ENCODE measurements at places on chromosomes 7 and 10.

- DNase-seq = no peak
Observed at GRCh38 chr7:116249969-116250553, 39.7 kb downstream of the TES start.

GRCh38 chr7:157996359-157997079, 591.1 kb downstream of the PTPRN2 start:
- DNase-seq = no peak

DNA sequence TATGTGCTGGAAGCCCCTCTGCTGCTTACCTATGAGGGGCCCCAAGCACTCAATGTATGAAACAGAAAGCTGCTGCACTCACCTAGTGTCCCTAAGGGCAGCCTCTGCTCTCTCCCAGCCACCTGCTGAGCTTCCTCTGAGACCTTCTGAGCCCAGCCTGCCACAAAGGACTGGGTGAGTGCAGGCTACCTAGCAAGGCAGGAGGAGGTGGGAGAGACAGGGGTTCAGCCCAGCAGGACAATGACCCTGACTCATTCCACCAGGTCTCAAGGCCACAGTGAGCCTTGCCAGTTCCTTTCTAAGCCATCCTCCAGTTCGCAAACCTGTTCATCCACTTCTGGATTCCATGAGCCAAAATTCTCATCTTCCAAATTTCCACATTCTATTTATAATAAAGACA, 16.3 kb downstream of the VOPP1 start:
- no peak for DNase-seq

GRCh38 chr10:70518695-70519094, 40.1 kb downstream of the PALD1 start:
- peak; percentile 12 for DNase-seq

DNA sequence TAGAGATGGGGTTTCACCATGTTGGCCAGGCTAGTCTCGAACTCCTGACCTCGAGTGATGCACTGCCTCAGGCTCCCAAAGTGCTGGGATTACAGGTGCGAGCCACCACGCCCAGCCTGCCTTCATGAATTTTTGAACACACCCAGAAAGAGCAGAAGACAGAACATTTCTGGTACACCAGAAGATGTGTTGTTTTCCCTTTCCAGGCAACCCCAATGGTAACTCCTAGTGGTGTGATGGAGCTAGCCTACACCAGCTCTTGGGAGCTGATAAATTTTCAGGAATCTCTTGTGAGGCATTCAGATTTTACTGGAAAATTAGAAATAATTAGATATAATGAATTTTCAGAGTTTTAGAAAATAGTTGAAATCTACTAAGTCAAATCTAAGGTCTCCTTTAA, 904 bp upstream of the CCDC7 start:
- DNase-seq = no peak

- peak; percentile 4 for DNase-seq
Observed at GRCh38 chr7:111678281-111678680, 116.0 kb upstream of the IMMP2L start.

DNA sequence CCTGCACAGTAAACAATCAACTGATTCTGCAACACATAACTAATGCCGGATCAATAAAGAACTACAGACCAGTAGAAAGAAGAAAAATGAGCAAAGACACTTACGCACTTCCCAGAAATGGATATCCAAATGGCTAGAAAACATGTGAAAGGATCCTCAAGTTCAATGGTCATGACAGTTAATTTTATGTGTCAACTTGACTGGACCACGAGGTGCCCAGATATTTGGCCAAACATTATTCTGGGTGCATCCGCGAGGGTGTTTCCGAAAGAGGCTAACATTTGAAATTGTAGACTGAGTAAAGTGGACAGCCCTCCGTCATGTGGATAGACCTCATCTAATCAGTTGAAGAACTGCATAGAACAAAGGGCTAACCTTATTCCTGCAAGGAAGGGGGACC, 102.0 kb downstream of the SFMBT2 start:
- DNase-seq = no peak

- peak; percentile 93 for DNase-seq
Observed at GRCh38 chr10:45000138-45000751, 478 bp upstream of the ZNF22 start.

- no peak for DNase-seq
Observed at GRCh38 chr7:107007892-107008287, 36.6 kb upstream of the PRKAR2B start.

DNA sequence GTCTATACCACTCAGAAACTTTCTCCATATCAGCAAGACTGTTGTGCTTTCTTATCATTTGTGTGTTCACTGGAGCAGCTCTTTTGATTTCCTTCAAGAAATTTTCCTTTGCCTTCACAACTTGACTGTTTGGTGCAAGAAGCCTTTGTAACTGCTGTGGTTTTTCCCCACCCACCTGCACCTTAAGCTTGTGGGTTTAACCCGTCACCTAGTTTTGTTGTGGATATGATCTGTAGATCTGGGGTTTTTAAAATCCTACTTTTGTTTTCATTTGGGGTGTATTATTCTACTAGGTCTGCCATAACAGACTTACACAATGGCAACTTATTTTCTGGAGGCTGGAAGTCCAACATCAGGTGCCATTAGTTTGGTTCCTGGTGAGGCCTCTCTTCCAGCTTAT, 30.5 kb upstream of the CHST3 start:
- no peak for DNase-seq

Data from stromal cell of bone marrow (primary cell).